Fibroblast of skin of left biceps (primary cell): ENCODE measurements at places on chromosomes 13 and 19.
A peak's percentile ranks its signal among the peaks of the same experiment; 100 is the strongest.

- DNase-seq, result no peak
These were observed 73.8 kb downstream of the SLITRK6 start for GRCh38 chr13:85725433-85725832.

DNA sequence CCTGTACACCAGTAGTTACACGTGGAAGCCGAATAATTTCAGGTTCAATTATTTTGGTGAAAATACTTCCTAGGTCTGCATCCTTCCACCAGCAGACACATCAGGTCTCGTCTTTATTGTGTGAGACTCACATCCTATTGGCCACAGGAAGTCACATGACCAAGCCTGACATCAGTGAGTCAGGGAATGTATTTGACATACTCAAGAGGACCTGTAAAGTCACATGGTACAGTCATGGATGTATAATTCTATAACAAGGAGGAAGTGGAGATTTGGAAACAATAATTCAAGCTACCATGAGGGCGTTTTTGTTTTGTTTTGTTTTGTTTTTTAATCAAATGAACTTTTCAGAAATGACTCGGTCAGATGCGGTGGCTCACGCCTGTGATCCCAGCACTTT is 9.3 kb upstream of the HIF3A start:
- DNase-seq, result no peak

DNA sequence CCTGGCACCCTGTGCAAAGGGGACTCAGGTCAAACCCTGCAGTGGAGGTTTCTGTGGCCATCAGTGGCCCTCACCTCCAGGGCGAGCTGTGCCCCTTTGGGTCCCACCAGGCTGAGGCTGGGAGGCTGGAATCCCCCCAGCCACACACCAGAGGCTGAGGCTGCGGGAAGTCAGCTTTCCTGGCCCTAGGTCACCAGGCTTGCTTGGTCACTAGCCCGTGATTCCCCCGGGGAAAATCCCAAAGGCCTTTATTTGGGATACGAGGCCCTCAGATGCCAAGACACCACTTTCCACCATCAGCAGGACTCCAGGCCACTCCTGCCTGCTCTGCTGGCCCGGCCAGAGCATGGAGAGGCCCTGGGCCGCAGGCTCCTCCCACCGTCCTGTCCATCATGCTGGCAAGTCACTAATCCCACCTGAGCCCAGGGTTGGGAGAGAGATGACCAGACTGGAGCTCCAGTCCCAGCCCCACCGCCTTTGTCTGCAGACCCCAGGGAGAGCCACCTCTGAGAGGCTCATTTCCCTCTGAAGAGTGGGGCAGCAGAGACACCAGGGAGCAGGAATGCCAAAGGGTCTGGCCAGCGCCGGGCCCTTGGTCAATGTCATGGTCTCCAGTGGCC is 4.7 kb downstream of the NKPD1 start:
- no peak for DNase-seq

GRCh38 chr13:25872481-25873241 is 179.2 kb downstream of the SHISA2 start:
- DNase-seq, result no peak

DNA sequence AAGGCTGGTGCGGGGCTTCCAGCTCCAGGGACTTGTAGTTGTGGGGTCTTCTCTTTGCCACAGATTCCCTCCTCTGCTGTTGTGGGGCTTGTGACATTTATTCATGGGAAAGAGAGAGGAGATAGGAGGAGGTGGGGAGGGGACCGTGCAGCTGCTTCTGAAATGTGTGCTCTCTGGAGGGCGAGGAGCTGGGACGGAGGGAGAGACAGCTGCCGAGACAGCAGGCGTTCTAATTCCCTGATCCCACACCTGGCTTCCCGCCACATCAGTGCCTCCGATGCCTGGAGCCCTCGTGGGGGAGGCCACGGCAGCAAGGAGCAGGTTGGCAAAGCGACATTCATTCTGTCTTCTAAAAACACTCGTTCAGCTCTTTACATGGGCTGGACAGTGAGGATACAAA is 164.4 kb downstream of the USP12 start:
- DNase-seq, result no peak

GRCh38 chr19:38148337-38148736 is 75.7 kb downstream of the DPF1 start:
- DNase-seq, result no peak

DNA sequence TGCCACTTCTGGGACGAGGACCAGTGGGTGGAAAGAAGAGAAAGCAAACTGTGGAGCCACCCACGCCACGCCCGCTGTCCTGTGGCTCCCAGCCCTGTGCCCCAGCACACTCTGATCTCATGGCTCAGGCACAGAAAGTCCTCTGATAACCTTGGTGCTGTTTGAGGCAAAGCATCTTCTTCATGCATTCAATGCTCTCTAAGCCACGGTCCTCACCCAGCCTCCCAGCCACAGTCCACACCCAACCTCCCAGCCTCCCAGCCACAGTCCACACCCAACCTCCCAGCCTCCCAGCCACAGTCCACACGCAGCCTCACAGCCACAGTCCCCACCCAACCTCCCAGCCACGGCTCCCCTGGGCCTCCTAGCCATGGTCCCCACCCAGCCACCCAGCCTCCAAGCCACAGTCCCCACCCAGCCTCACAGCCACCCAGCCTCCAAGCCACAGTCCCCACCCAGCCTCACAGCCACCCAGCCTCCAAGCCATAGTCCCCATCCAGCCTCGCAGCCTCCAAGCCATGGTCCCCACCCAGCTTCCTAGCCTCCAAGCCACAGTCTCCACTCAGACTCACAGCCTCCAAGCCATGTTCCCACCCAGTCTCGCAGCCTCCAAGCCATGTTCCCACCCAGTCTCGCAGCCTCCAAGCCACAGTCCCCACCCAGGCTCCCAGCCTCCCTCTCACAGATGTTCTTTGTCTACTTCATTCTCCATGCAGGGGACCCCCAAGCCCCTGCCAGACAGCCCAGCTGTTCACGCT is 74.9 kb downstream of the SOX1 start:
- DNase-seq, result no peak

- DNase-seq, result no peak
These were observed 405.2 kb upstream of the PRR20A start for GRCh38 chr13:56735537-56735942.

- no peak for DNase-seq
These were observed 34.5 kb upstream of the GTF3A start for GRCh38 chr13:27389891-27390290.

DNA sequence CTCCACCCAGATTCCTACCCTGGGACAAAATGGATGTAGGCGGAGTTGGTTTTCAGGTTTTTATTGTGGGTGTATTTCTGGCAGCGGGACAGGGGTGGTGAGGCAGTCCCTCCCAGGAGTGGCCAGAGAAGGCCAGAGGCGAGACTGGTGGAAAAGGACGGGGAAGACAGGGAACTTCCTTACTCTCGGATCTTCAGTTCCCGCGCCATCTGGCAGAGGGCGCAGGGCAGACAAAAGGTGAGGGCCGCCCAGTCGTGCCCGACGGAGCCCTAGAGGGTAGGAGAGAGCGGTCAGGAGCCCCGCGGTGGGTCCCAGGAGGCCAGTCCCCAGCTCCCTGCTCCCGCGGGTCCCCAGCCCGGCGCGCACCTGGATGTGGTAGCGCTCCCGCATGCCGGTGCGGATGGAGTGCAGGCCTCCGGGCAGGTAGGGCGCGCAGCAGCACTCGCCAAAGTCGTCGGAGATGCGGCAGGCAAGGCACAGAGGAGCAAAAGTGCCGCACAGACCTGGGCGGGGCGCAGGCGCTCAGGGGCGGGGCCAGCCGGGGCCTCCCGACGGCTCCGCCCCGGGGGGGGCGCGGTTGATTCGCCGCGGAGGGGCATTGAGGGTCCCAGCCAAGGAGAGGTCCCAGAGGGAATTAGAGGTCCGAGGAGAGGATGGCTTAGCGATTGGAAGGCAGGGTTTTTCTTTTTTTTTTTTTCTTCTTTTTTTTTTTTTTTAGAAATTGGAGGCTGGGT is 3.0 kb downstream of the CNFN start:
- DNase-seq, result peak; percentile 2

GRCh38 chr13:76860706-76861105 is 25.5 kb downstream of the KCTD12 start:
- DNase-seq, result no peak

DNA sequence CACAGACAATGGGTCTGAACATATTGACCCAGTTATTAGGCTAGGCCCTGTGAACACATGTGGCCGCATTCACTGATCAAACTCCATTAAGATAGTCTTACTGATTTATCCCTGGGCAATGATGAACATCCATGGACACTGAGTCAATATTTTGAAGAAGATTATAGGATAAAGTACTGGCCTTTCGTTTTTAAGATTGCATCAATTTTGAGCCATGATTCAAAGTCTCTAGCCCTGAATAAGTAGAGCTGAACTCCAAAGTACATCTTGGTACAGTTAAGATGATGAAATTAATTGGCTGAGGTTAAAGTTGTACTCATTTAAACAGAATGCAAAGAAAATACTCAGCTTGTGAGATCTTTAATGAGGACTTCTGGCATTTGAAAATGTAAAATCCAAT is 1581.9 kb downstream of the EFNB2 start:
- no peak for DNase-seq

GRCh38 chr19:50481351-50482149 is 4.9 kb upstream of the GARIN5A start:
- no peak for DNase-seq

- DNase-seq, result no peak
These were observed 287.0 kb downstream of the DCT start for GRCh38 chr13:94192431-94192975.

- DNase-seq, result no peak
These were observed 15.4 kb upstream of the MATK start for GRCh38 chr19:3801412-3802096.

DNA sequence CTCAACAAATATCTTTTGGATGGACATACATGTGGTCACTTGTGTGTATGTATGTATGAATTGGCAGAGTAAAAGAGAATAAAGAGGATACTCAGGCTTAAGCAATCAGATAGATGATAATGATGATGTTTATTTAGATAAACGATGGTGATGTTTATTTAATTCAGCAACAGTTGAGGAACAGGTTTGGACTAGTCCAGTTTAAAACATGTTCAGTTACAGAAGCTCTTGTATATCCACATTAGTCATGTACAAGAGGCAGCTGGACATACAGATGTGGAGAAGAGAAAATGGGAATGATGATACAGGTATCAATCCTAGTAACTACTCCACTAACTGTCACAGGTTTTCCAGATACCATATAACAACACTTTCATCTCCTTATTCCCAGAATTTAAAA is 232.1 kb downstream of the DIAPH3 start:
- DNase-seq, result no peak

- no peak for DNase-seq
These were observed 110.1 kb upstream of the RXFP2 start for GRCh38 chr13:31629085-31629780.

GRCh38 chr13:69912630-69913029 is 195.0 kb upstream of the ATXN8OS start:
- DNase-seq, result no peak

- no peak for DNase-seq
These were observed 476.7 kb downstream of the RFC3 start for GRCh38 chr13:34294483-34295129.

GRCh38 chr19:17829855-17830566 is 8.7 kb upstream of the INSL3 start:
- no peak for DNase-seq

DNA sequence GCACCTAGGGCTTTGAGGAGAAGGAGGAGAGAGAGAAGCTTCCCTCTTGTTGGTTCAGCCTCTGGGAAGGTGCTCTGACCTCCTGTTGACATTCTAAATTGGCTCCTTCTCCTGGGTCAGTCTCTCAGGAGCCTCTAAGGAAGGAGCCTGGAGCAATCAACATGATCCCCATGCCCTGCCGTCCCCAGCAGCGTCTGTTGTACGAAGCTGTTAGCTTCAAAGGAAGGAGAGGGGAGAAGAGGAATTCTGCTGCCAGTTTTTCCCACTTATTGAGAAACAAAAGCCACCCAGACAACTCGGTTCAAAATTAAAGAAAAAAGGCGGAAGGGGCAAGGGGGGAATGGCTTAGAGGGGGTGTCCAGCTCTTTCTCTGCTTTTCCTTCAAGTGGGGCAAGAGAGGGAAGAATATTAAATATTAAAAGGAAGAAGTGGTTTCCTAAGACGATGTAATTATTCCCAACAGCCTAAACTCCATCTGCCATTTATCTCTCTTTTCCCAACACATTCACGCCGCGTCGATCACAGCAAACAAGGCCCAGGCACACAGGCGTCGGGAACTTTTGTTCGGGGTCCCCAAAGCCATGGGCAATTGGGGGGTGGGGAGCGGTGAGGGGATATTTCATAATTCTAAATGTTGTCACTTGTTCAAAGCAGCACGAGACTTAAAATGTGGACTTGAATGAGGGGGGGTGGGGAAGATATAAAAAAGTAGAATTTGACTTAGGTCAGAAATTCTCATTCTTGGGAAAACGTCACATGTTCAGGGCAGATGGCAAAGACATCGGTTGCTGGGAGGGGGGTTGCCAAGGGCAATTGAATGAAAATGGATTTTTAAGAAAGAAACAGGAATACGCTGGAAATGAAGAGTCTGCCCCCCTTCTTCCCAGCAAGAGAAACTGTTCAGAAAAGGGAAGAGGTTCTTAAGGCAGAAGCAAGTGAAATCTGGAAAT is 116.8 kb upstream of the CACNA1A start:
- DNase-seq, result no peak

DNA sequence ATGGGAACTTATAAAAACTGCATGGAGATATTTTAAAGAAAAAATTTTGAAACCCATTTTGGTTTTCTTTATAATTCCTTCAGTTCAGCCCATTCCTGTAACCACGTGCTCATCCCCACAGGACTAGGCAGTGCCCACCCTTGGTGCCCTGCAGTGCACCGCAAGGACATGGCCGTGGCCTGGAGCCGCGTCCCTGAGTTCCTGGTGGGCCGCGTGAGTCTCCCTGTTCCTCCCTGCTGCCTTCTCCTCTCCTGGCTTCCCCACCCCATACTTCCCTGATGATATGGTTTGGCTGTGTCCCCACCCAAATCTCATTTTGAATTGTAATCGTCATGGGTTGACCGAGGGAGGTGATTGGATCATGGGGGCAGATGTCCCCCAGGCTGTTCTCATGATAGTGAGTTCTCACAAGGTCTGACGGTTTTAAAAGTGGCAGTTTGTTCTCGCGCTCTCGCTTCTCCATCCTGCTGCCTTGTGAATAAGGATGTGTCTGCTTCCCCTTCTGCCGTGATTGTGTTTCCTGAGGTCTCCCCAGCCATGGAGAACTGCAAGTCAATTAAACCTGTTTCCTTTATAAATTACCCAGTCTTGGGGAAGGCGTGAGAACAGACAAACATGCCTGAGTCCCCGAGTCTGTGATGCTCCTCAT is 31.6 kb upstream of the TFDP1 start:
- DNase-seq, result no peak

DNA sequence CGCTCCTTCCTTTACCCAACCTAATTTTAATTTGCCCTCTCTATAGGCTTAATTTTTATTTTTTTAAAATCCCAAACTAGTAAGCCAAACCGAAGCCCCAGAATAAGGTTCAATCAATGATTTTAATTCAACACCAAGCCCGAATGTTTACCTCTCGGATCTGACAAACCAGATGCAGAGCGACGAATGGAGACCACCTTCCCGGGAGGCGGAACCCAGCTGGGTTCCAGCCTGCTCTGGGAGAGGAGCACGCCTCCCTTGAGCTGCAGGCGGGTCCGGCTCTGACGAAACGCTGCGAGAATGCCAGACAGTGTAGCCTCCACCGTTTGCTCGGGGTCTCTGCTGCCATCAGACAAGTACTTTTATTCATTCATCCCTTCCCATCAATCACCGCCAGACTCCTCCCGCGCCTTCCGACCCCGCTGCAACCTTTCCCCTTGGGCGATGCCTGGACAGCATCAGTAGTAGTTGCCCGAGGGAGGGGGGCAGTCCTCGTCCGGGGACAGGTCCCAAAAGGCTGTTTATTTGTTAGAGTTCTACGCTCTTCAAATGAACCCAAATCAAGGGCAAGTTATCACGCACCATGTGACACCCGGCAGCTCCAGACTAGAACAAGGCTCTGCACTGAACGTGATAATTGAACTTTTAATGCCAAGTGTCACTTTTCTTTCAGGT is 752 bp upstream of the EDNRB start:
- DNase-seq, result no peak

- no peak for DNase-seq
These were observed 97.3 kb downstream of the GGACT start for GRCh38 chr13:100491164-100491842.
